ENCODE measurements at places on chromosomes 3 and 15. TPM values are rescaled to one million over a fixed set of nuclear protein-coding genes. Genes with fewer than 3 reads are reported as not detected.

The INSYN1 gene
- 1.2 TPM for total RNA-seq

The UROC1 gene
- not detected for total RNA-seq

The CHST13 gene
- not detected for total RNA-seq

The CSPG5 gene
- total RNA-seq, result 0.09 TPM

The IMPG2 gene
- 0.65 TPM for total RNA-seq

The SPTBN5 gene
- total RNA-seq, result 0.57 TPM

Measured in fibroblast of the aortic adventitia (primary cell).